ENCODE measurements at places on chromosomes 6 and 20.
A peak's percentile ranks its signal among the peaks of the same experiment; 100 is the strongest.

GRCh38 chr6:17484201-17484849 lies 90.9 kb downstream of the CAP2 start:
- DNase-seq: no peak

- no peak for DNase-seq
Measured at GRCh38 chr6:17207281-17207680, 73.9 kb upstream of the RBM24 start.

DNA sequence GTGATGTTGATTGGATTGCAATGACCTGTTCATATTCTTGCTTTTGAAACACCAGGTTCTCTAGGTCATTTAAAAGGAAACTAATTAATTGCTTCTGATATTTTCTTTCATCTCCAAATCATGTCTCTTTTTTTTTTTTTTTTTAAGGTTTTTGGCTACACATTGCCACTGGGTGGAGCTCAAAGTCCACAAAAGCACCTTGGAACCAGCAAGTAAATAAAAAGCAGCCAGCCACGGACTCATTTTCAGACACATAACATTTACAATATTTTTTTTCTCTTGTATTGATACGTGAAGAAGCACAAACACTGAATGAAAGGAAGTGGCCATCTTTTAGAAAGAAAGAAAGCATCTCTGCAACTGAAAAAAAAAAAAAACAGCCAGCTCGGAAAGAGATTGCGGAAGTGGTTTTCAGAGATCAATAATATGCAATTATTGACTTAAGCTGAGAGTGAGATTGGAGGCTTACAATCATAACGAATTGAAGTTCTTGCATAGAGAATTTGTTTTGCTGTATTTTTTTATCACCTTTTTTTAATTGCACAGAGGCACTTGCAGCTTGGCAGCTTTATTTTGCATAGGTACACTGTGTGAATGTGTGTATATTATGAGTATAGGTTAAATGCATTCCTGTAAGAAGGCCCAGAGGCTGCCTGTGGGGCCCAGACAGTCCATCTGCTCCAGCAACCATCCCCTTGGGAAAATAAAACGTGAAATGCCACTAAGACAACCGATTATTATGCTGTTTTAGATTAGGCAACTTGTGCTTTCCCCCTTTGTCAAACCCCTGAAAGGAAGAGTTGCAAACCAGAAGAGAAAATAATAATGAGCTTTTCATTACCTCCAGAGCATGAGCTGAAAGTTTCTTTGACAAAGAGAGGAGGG lies 28.2 kb downstream of the CGA start:
- DNase-seq: peak; percentile 13

- DNase-seq: no peak
Measured at GRCh38 chr6:6942831-6943230, 164.9 kb upstream of the RREB1 start.

- DNase-seq: no peak
Measured at GRCh38 chr6:168264593-168265335, 54.8 kb downstream of the DACT2 start.

- peak; percentile 18 for DNase-seq
Measured at GRCh38 chr6:131250122-131250521, 114.9 kb downstream of the AKAP7 start.

DNA sequence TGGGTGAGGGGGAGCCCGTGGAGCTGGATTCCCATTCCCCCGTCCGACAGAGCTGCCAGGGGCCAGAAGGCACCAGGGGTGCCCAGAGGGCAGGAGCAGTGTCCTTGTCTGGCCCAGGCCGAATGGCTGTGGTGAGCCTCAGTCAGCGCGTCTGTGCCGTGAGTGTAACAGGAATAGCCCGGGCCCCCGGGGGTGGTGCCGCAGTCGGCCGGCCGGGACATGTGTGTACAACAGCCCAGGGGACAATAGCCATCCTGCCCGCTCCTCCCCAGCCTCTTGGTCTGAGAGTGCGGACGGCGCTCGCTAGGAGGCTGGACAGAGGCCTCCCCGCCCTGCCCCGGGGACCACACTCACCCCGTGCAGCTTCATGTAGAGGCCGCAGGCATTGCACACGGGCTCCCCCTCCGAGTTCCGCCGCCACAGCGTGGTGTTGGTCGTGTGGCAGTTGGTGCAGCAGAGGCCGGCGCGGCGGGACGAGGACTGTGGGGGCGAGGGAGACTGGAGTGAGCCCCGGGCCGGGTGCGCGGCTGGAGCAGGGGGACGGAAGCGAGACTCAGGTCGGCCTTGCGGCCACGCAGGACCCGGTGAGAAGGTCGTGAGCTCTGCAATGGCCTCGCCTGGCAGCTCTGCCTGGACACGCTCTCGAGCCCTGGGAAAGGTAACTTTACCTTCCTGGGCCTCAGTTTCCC lies 9.6 kb downstream of the GATA5 start:
- DNase-seq: no peak

- peak; percentile 8 for DNase-seq
Measured at GRCh38 chr20:20003031-20003954, 13.9 kb upstream of the NAA20 start.

- DNase-seq: no peak
Measured at GRCh38 chr6:89501222-89501621, 68.3 kb downstream of the ANKRD6 start.

- peak; percentile 46 for DNase-seq
Measured at GRCh38 chr6:151675746-151676459, 131.6 kb upstream of the ESR1 start.

GRCh38 chr6:137046871-137047412 lies 2.2 kb upstream of the IL20RA start:
- no peak for DNase-seq

- DNase-seq: no peak
Measured at GRCh38 chr6:39207416-39208222, 21.7 kb downstream of the KCNK5 start.

GRCh38 chr6:117169064-117169665 lies 96.2 kb upstream of the VGLL2 start:
- DNase-seq: no peak

Data from stimulated activated CD4-positive, alpha-beta T cell treated with anti-CD3 and anti-CD28 coated beads, Interleukin-4, amount 100 ng/mL, for 1 hour (primary cell).